IMR-90 (cell line): ENCODE measurements at places on chromosomes 4 and X. TPM values are rescaled to one million over a fixed set of nuclear protein-coding genes. Genes with fewer than 3 reads are reported as not detected.

GRCh38 chrX:153687121-153688039 is at the start of gene SLC6A8:
SLC6A8 (plus strand) TSS chrX:153687926; CDS start chrX:153688575, 649 bp downstream.
- DNase-seq, result peak; percentile 44

GAB3 gene
- 1.9 and 2.2 TPM in 2 replicates for total RNA-seq

DNA sequence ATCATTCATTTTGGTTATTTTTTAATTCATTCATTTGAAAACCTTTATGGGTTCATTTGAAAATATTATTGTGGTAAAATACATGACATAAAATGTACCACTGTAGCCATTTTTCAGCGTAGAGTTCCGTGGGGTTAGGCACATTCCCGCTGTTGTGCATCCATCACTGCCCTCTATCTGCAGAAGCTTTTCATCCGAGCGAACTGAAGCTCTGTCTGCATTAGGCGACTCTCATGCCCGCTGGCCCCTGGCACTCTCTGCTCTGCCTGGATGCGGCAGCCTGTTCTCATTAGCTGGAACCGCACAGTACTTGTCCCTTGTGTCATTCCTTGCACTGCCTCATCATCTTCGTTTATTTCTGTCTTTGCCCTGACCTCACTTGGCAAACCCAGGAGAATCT is 17.5 kb downstream of the CFAP99 start:
- DNase-seq, result no peak

DNA sequence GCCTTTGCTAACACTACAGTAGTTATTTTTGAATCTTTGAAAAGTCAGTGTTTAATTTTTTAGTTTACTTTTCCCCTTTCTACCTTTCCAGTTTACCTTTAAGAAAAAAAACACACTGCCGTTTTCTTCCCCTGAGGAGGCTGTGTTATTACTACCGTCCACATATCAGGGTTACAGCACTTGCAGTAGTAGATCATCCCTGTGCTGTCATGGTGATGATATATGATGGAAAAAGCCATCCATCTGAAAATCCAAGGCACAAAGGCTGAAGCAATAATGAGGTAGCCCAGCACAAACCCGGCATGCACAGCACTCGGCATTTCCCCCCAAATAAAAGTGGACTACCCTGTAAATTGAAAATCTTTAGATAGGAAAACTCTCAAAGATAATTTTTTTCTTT is 258.7 kb downstream of the CXXC4 start:
- DNase-seq, result no peak

GRCh38 chrX:136920001-136920400 is 39.5 kb upstream of the RBMX start:
- DNase-seq, result peak; percentile 32

GRCh38 chr4:179671609-179672008 is 2229.4 kb upstream of the AGA start:
- peak; percentile 10 for DNase-seq

GC gene
- not detected in 2 replicates for total RNA-seq

DNA sequence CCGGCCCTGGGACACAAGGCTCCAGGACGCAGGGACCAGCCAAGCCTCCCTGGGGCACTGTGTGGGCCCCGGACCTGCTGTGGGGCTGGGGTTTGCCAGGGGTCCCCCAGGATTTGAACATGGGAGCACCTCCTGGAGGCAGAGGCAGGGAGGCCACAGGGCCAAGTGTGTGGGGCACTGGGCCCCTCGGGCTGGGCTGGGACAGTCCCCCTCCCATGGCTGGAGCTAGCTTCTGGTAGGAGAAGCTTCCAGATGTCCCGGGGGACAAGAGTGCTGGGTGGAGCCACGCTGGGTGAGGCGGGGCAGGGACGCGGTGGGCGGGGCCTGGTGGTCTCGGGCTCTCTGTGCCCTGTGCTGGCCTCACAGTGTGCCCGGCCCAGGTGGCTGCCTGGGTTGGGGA is 18.6 kb downstream of the FGFRL1 start:
- DNase-seq, result no peak

NSUN7 gene
- total RNA-seq, result not detected in 2 replicates

DCX gene
- total RNA-seq, result not detected in 2 replicates

DNA sequence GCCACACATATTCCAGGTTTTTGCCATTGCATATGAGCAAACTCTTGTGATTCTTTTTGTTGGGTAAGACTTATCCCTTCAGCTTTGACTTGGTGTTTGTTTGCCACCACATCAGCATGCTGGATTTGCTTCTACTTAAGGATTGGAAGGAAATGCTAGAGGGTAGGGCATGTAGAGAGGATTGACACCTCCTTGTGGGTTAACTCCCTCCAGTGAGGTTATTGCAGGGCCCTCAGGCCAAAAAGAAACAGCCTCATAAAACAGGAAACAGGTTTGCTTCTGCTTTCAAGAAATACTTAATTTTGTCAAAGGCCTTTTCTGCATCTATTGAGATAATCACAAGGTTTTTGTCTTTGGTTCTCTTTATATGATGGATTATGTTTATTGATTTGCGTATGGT is 15.2 kb upstream of the INPP4B start:
- DNase-seq, result no peak
